ENCODE measurements at places on chromosomes 13 and 19.

DNA sequence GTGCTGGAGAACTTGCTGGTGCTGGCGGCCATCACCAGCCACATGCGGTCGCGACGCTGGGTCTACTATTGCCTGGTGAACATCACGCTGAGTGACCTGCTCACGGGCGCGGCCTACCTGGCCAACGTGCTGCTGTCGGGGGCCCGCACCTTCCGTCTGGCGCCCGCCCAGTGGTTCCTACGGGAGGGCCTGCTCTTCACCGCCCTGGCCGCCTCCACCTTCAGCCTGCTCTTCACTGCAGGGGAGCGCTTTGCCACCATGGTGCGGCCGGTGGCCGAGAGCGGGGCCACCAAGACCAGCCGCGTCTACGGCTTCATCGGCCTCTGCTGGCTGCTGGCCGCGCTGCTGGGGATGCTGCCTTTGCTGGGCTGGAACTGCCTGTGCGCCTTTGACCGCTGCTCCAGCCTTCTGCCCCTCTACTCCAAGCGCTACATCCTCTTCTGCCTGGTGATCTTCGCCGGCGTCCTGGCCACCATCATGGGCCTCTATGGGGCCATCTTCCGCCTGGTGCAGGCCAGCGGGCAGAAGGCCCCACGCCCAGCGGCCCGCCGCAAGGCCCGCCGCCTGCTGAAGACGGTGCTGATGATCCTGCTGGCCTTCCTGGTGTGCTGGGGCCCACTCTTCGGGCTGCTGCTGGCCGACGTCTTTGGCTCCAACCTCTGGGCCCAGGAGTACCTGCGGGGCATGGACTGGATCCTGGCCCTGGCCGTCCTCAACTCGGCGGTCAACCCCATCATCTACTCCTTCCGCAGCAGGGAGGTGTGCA is 587 bp downstream of the S1PR4 start:
- DNase-seq = no peak

DNA sequence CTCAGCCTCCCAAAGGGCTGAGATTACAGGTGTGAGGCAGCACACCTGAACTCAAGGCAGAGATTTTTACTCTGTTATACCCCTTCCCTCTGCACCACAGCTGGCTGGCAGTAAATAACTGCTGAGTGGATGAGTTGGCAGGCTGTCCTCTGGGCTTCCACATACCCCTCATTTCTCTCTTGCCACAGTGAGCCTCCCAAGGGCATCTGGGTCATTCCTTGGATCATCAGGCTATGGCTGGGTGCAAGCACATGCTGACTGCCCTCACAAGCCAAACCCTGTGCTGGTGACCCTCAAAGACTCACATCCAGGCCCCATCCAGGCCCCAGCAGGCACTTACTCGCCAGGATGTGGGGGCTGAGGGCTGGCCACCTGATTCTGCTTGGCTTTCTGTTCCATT is 4.2 kb downstream of the SUGP1 start:
- DNase-seq = no peak

DNA sequence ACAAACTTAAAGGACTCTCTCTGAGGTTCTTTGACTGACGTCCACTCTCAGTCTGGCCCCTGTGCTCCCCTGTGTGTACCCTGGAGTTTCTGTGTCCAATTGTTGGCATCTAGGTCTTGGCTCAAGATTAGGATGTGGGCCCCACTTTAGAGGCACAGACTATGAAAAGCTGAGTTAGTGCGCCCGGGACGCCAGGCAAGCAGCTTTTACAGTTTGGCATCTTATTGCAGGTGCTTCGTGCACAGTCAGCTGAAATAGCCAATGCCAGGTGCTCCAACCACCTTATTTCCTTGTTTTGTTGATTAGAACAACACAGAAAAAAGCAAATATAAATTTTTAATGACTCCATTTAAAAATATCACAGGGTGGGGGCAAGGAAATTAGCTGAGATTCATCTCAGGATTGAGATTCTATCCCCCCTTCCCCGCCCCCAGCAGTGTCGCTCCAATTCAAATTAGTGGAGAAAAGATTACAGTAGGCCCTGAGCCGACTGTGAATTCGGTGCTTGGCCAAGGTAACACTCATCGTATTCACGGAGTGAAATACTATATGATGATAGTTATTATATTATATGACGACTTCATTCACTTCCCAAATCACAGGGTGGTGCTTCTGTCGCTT is 4.3 kb downstream of the SOX1 start:
- DNase-seq = no peak

DNA sequence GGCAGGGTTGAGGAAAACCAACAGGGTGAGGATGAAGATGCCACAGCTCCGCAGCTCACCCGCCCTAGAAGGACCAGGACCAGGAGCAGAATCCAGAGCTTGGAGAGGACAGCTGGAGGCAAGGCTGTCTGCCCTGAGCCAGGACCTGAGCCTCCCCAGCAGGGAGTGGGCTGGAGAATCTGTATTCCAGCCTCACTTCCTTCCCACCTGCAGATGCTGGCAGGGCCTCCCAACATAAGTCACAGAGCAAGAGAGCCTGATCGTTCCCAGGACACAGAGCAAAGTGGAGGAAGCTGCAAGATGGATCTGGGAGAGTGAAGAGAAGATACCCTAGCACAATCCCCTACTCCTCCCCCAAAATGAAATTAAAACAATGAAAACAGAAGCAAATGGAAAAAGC is 61.7 kb upstream of the WASF3 start:
- DNase-seq = no peak

DNA sequence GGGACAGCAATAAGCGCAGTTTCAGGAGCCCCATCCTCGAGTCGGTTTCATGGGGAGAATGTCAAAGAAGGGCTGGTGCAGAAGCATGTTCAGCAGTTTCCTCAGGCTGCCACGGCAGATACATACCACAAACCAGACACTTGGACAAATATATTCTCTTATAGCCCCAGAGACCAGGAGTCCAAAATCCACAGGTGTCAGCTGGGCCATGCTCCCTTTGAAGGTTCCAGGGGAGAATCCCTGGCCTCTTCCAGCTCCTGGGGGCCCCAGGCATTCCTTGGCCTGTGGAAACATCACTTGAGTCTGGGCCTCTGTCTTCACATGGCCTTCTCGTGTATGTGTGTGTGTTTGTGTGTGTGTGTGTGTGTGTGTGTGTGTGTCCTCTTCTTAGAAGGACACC is 164.1 kb downstream of the UQCRFS1 start:
- DNase-seq = no peak

DNA sequence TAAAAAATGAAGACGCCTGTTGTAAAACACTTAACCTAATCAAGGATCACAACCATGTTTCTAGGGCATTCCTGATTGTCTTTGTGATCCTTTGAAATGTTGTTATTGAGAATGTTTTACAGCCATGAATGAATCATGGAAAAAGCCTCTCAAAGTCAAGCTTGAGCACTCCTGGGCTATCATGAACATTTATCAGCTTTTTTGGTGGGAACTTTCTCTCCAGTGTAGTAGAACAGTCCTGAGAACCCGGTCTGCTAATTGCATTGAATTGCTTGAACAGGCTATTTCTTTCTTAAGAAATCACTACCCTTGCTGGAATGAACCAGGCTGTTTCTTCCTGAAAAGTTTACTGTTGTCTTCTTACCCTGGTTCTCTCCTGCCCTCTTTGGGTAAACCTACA is 516.5 kb downstream of the FGF9 start:
- no peak for DNase-seq

- DNase-seq = no peak
Observed at GRCh38 chr19:5666921-5667610, 13.2 kb downstream of the MICOS13 start.

GRCh38 chr19:40286235-40286970 is 1.3 kb upstream of the AKT2 start:
- no peak for DNase-seq

- DNase-seq = no peak
Observed at GRCh38 chr13:31639443-31640163, 99.7 kb upstream of the RXFP2 start.

DNA sequence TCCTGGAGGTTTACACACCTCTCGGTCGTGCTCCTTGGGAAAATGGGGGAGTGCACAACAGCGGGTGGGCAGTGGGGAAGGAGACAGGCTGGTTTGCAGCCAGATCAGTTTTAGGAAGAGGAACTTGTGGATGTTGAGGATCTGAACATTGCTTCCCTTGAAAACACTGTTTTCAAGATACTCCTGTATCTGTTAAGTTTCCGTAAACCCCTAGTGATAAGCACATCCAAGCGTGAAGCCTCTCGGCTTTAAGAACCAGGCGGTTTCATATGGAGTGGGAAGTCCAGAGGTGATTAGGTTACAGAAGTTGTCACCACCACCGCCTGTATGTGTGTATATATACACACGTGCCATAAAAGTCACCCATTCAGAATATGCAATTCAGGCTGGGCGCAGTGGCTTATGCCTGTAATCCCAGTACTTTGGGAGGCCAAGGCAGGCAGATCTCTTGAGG is 47.4 kb downstream of the SIPA1L3 start:
- DNase-seq = no peak

Data from hepatocyte (in vitro differentiated cells).